ENCODE measurements at places on chromosomes 16 and 17. TPM values are rescaled to one million over a fixed set of nuclear protein-coding genes. Genes with fewer than 3 reads are reported as not detected.

The ZFP1 gene
- 15.1 TPM for total RNA-seq

The CFAP97D1 gene
- not detected for total RNA-seq

The MMP25 gene
- total RNA-seq: not detected

The PPY gene
- total RNA-seq: not detected

The ZNHIT3 gene
- total RNA-seq: 16.7 TPM

The CIITA gene
- total RNA-seq: 1.1 TPM

The TTLL6 gene
- total RNA-seq: under 0.01 TPM

The OR3A3 gene
- total RNA-seq: not detected

The GFAP gene
- 0.59 TPM for total RNA-seq

The SLC13A2 gene
- not detected for total RNA-seq

The SPNS3 gene
- total RNA-seq: not detected

The ARL16 gene
- 18.2 TPM for total RNA-seq

The TMEM100 gene
- 3.1 TPM for total RNA-seq

The CD68 gene
- total RNA-seq: 59.6 TPM

The CCDC102A gene
- 19.3 TPM for total RNA-seq

The SLC5A2 gene
- total RNA-seq: 0.07 TPM

The CCL17 gene
- not detected for total RNA-seq

The MRPL27 gene
- 27.3 TPM for total RNA-seq

The FBXW10 gene
- total RNA-seq: not detected

The RNU2-1 gene
- not detected for total RNA-seq

The SSH2 gene
- total RNA-seq: 14.3 TPM

The AOC3 gene
- 1.3 TPM for total RNA-seq

The RGS9 gene
- 1.1 TPM for total RNA-seq

The TPPP3 gene
- 1.6 TPM for total RNA-seq

The CA4 gene
- total RNA-seq: not detected

The NAGS gene
- 2.7 TPM for total RNA-seq

The HBA2 gene
- total RNA-seq: not detected

The REXO5 gene
- 3.0 TPM for total RNA-seq

The CD7 gene
- total RNA-seq: not detected

The NFATC3 gene
- 17.7 TPM for total RNA-seq

The KRT14 gene
- total RNA-seq: 1.3 TPM

The ARMC7 gene
- total RNA-seq: 3.1 TPM

The SULT1A1 gene
- 0.50 TPM for total RNA-seq

The C17orf113 gene
- total RNA-seq: 0.33 TPM

The ARHGDIG gene
- 1.1 TPM for total RNA-seq

The ST6GALNAC2 gene
- total RNA-seq: 0.76 TPM

The COL1A1 gene
- total RNA-seq: 2,981 TPM

The SULT1A4 gene
- total RNA-seq: 1.7 TPM

The SLC38A8 gene
- not detected for total RNA-seq

The TNK1 gene
- total RNA-seq: 0.26 TPM

The HSPB9 gene
- total RNA-seq: 0.07 TPM

The MAPK7 gene
- 49.9 TPM for total RNA-seq
